ENCODE measurements at places on chromosomes 1 and 21.

GRCh38 chr1:145918992-145919939 is 749 bp upstream of the PEX11B start:
- no peak for DNase-seq

GRCh38 chr1:206793620-206794019 is 21.3 kb upstream of the IL10 start:
- no peak for DNase-seq

GRCh38 chr1:13775459-13775858 is 75.5 kb downstream of the PRDM2 start:
- no peak for DNase-seq

- no peak for DNase-seq
Observed at GRCh38 chr1:2350911-2351655, 40.3 kb downstream of the MORN1 start.

DNA sequence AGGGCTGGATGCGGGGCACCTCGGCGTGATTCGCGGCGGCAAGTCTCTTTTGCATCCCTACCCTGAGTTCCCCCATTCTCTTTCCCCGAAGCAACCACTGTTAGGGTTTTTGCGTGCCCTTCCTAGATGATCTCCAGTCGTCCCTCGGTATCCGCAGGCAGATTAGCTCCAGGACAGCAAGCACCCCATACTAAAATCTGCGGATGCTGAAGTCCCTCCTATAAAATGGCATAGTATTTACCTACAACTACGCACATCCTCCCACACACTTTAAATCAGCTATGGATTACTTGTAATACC is 22.8 kb upstream of the CFAP126 start:
- no peak for DNase-seq

DNA sequence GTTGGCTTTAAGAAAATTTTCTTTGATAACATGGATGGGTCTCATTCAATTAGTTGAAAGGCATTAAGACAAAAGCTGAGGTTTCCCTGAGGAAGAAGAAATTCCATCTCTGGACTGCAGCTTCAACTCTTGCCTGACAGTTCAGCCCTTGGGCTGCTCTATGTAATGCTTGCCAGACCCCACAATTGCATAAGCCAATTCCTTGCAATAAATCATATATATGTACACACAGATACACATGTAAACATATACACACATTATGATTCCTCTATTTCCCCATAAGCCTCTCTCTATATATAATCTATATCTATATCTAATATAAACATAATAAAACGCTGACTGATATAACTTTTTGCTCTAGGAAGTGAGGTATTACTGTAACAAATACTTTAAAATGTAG is 301.5 kb upstream of the PRMT6 start:
- DNase-seq: no peak

- no peak for DNase-seq
Observed at GRCh38 chr1:181083842-181084605, 4.5 kb upstream of the IER5 start.

GRCh38 chr1:56578138-56578962 is 1.0 kb downstream of the PLPP3 start:
- DNase-seq: no peak

DNA sequence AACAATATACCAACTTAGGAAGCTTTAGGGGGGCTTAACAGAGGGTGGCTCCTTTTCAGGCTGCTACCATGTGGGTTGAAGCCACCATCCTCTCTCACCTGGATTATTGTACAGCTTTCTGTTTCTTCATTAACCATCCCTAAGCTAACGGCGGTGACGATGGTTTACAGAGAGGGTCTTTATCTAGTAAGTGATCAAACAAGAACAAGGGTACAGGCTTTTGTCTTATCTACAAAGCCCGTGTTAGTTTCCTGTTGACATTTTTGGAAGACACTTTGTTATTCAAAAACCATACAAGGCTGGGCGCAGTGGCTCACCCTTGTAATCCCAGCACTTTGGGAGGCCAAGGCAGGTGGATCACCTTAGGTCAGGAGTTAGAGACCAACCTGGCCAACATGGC is 20.4 kb downstream of the SLC25A33 start:
- no peak for DNase-seq

DNA sequence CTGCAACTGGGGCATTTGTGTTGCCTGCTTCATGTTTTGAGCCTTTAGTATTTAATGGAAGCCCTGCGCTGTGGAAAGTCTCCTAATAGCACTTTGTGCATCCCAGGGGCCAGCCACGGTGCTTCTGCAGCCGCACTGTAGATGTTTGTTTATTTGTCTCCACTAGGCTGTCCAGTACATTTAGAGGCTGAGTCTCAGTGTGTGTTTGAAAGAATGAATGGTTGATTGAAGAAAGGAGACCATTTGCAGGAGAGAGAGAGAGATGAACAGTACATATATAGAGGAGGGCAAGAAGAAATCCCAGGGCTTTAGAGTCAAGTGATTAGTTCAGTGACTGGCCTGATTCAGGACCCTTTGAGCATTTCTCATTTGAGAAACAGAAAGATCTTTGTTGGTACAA is 33.9 kb downstream of the MPZL1 start:
- DNase-seq: no peak

- no peak for DNase-seq
Observed at GRCh38 chr1:225899044-225899925, 10.3 kb upstream of the LEFTY1 start.

DNA sequence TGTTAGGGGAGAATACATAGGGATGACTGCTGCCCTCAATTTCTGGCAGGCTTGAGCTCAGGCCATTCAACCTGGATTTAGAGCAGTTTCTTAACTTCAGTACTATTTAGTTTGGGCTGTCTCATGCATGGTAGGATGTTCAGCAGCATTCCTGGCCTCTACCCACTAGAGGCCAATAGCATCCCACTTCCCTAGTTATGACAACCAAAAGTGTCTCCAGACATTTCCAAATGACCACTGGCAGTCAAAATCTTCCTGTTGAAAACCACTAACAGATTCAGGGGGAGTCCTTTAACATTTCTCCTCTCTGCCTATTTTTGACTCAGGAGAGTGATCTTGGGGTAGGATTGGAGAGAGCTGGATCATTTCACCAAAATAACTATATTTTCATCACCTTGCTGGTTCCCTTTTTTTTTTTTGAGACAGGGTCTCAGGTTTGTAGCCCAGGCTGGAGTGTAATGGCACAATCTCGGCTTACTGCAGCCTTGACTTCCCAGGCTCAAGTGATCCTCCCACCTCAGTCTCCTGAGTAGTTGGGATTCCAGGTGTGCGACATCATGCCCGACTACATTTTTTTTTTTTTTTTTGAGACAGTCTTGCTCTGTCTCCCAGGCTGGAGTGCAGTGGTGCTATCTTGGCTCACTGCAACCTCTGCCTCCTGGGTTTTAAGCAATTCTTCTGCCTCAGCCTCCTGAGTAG is 8.7 kb downstream of the GNAT2 start:
- DNase-seq: no peak

DNA sequence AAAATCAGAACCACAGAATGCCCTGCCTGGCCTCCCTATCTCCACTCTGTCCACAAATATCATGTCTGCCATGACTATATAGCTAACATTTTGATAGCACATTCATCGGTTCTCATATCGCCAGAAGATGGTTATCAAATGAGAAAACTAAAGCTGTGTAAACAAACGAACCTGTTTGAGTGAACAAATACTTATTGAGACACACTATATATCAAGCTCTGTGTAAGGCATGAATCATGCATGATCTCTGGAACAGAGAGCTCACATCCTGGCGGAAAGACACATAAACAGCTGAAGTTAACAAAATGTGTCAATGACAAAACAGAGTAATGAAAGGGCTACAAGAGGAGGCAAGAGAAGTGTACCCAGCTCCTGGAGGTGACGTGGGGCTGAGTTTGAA is 13.1 kb downstream of the KCND3 start:
- no peak for DNase-seq

GRCh38 chr1:29706936-29707335 is 470.6 kb downstream of the PTPRU start:
- DNase-seq: no peak

GRCh38 chr21:46552274-46552673 is 52.6 kb downstream of the S100B start:
- DNase-seq: no peak

- no peak for DNase-seq
Observed at GRCh38 chr1:36653850-36654249, 171.1 kb upstream of the CSF3R start.

- DNase-seq: no peak
Observed at GRCh38 chr1:81126989-81127581, 673.6 kb upstream of the ADGRL2 start.

DNA sequence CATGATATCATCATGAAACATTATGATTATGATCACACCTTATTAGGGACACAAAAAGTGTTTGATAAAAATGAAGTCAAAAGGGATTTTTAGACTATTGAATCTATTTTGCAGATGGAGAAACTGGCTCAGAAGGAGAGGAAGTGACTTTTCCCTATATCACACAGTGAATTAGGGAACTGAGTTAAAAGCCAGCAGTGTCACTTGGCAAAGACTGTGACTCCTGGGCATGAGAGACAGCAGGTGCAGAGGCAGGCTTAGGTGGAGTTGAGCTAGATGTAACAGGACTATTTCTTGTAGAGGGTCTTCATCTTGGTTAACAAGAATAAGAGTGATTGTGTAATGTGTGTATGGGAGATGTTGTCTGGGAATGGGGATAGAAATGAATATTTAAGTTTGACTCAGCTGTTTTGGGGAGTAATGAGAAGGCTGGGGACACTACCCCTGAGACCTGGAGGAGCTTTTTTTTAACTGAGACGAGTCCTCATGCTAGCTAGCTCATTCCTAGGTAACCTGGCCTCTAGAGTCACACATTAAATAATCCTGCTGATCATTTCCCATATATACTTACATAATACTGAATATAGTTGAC is 1.0 kb upstream of the CD84 start:
- DNase-seq: no peak

DNA sequence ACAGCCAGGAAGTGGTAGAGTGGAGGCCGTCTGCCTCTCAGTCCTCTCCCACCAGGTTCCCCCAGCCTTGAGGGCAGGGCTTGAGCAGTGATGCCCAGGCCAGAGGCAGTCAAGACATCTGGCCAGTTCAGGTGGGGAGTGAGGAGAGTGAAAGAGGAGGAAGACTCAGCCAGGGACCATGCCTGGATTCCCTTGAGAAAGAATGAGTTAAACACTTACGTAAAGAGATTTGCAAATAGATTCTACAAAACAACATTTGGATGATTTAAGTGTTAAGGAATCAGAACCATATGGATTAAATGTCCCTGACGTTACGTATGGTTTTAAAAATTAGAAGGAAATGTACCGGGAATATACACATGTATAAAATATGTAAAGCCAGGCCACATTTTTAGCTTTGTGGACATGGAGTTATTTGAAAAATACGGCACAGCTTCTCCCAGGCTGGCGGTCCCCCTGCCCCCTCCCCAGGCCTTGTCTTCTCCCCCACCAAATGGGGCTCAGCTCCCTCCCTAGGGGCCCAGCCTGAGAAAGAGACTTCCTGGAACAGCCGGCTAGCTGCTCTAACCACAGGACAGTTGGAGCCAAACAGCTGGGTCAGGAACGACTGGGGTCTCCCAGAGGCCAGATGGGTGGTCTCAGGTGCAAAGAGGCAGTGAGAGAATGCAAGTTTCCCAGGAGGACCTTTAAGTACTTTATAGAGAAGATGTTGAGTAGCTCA is 188.3 kb upstream of the EDN2 start:
- no peak for DNase-seq

DNA sequence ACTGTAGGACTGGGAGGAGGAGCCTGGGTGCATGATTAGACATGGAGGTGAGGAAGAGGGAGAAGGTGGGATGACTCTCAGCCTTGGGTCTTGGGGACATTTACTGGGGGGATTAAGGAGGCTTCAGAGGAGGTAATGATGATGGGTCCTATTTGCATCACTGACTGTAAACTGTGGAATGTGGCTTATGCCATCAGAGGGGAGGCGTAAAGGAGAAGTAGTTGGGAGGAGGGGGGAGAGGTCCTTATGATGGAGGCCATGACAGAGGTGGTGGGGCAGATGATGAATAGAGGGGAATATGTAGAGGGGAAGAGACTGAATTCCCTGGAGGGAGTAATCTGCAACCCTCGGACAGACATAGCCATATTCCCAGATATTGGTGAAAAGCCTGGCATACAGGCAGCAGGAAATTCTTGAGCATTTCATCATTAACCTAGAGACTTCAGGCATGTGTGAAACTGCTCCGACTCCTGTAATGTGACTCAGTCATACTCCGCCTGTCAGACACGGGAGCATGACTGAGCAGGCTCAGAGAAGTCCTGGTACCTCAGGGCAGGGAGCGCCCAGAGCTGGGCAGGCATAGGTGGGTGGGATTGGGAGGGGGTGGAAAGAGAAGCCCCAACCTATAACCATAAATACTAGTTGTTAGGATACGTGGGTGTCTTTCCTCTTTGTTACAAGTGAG is 8.0 kb upstream of the LCE5A start:
- no peak for DNase-seq

DNA sequence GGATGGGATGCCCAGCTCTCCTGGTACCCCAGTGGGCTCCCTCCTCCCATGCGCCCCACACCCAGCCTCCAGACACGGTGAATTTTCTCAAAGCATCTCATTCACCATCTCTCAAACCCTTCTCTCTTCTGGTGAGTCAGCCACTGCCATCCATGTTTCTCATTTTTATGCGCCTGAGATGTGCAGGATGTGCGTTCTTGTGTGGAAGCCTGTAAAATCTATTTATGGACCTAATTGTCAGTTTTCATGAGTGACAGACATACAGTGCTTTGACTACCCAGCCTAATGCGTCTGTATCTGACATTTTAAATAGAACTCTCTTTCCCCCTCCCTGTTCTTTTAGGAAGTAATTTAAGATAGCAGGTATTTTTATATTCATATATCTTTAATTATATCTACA is 158.8 kb downstream of the DAB1 start:
- no peak for DNase-seq

GRCh38 chr1:19219451-19219850 is 9.4 kb upstream of the UBR4 start:
- DNase-seq: no peak

DNA sequence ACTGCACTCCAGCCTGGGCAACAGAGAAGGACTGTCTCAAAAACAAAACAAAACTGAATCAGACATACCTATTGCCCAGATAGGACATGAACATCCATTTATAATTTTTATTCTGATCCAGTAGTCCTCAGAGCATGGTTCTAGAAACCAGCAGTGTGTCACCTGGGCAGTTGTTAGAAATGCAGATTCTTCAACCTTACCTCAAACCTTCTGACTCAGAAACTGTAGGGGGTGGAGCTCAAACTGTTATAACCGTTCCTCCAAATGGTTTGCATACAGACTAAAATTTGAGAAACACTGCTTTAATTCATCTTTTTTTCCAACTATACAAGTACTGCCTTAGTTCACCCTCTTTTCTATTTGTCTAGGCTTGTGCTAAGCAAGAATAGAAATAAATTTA is 6.0 kb downstream of the NASP start:
- no peak for DNase-seq

- no peak for DNase-seq
Observed at GRCh38 chr1:13759072-13759471, 59.1 kb downstream of the PRDM2 start.

GRCh38 chr1:3435666-3436065 is 18.8 kb upstream of the ARHGEF16 start:
- no peak for DNase-seq

GRCh38 chr1:191895049-191895448 is 263.2 kb upstream of the RGS18 start:
- DNase-seq: no peak

- no peak for DNase-seq
Observed at GRCh38 chr1:32869923-32870614, 643 bp downstream of the FNDC5 start.

GRCh38 chr1:172357753-172358385 is 62.6 kb upstream of the C1orf105 start:
- no peak for DNase-seq

All from omental fat pad (tissue), 4 donors.